T-cell (primary cell): ENCODE measurements at places on chromosomes 3 and 15.

GRCh38 chr3:27914199-27914598, 192.1 kb upstream of the EOMES start:
- H3K27ac ChIP-seq, result no peak overlapping the region
- H3K27me3 ChIP-seq, result no peaks in the 10 kb centered on the region
- no peaks in the 10 kb centered on the region for H3K36me3 ChIP-seq

DNA sequence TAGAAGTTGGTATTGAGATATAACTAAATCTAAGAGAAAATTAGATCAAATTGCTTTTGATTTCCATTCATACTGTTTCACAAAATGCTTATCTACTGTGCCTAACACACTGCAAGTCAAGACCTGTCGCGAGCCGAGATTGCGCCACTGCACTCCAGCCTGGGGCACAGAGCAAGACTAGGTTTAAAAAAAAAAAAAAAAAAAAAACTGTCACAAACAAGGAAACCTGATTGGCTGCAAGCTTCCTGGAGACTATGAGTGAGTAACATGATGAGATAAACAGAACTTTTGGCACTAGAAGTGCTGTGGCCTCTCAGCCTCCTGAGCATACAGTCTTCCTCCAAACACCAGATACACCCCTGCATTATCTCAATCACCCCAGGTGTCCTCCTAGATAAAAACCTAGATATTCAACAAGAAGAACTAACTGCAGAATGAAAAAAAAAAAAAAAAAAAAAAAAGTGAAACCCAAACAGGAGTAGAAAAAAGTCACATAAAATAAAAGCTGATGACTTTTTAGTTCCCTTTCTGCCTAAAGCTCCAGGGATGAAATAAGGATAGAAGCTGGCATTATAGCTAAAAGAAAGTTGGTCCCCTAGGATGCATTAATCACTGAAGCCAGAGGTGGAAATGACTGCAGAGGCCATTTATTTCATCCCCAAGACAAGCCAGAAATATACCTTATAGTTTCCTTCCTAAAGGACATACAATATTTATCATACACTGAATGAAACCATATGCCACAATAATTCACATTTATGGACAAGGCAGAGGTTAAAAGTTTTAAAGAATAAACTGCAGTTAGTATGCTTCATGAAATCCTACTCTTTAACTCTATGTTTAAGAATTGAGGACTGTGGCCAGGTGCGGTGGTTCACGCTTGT, 82.4 kb downstream of the P3H2 start:
- H3K4me3 ChIP-seq, result no peak overlapping the region
- no peaks in the 10 kb centered on the region for H3K4me1 ChIP-seq
- no peak for DNase-seq
- no peaks in the 10 kb centered on the region for H3K36me3 ChIP-seq

DNA sequence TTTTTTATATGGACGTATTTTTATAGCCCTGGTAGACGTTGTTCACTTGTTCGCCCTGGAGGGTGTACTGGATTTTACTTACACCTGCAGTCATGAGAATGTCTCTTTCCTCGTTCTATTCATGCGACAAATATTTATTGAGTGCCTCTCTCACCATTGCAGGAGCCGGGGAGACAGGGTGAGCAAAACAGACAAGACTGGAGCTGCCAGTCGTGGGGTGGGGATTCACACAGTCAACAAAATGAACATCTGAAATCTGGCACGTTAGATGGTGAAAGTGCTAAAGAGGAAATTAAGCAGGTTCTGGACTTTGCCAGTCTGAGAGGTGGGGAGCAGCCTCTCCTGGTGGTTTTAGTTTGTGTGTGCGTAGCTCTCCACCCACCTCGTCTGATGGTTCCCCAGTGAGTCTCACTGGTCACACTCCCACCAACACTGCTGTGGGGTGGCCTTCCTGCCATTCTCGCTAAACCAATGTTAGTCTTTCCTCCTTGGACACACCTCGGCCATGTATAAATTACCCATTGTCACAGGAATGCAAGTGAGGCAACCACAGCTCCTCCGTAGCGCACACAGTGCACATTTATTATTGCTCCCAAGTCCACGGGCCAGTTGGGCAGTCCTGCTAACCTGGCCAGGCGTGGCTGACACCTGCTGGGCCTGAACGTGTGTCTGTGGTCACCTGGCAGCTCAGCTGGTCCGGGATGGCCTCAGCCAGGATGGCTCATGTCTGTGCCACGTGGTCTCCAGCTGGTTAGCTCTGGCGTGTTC, 31.5 kb downstream of the FBLN2 start:
- no peaks in the 10 kb centered on the region for H3K36me3 ChIP-seq
- H3K27ac ChIP-seq, result no peak overlapping the region
- H3K4me3 ChIP-seq, result no peak overlapping the region
- DNase-seq, result no peak

- no peaks in the 10 kb centered on the region for H3K27me3 ChIP-seq
- no peak for DNase-seq
- H3K27ac ChIP-seq, result no peak overlapping the region
- no peaks in the 10 kb centered on the region for H3K4me1 ChIP-seq
- no peak overlapping the region for H3K4me3 ChIP-seq
Measured at GRCh38 chr15:35784745-35785144, 238.8 kb upstream of the DPH6 start.

DNA sequence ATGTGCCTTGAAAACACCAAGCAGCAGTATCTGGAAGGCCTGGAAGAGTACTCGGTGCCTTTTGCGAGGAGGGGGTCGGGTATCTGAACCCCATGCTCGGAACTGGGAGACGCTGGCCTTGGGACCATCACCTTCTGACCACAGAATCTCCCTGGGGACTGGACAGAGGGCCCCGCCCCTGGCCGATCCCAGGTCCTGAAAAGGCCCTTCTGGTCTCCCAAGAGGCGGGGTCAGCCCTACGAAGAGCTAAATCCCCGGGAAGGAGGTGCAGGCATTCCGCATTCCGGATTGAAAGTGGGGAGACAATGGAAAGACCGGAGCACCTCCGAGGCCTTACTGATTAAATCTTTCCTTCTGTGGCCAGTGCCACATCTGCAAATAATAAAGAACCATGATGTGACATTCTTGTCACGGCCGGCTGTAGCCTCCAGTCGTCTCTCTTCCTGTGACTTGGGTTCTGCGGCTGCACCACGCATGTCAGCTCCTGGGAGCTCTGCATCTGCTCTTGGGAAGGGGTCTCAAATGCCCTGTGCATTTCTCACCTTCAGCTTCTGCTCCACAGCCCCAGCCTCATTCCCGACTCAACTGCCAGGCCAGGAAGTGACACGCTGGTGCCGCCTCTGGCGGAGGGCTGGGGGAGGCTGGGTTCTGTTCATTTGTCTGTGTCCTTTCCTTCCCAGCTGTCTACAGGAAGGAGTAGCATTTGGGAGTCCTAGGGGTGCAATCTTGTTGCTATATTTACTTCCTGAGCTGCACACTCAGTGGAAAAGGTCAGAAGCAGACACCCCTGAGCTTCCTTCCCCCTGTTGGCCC, 173.5 kb downstream of the KLF13 start:
- H3K4me3 ChIP-seq, result no peak overlapping the region
- no peaks in the 10 kb centered on the region for H3K4me1 ChIP-seq
- no peaks in the 10 kb centered on the region for H3K27me3 ChIP-seq
- H3K27ac ChIP-seq, result no peak overlapping the region
- H3K36me3 ChIP-seq, result no peaks in the 10 kb centered on the region

DNA sequence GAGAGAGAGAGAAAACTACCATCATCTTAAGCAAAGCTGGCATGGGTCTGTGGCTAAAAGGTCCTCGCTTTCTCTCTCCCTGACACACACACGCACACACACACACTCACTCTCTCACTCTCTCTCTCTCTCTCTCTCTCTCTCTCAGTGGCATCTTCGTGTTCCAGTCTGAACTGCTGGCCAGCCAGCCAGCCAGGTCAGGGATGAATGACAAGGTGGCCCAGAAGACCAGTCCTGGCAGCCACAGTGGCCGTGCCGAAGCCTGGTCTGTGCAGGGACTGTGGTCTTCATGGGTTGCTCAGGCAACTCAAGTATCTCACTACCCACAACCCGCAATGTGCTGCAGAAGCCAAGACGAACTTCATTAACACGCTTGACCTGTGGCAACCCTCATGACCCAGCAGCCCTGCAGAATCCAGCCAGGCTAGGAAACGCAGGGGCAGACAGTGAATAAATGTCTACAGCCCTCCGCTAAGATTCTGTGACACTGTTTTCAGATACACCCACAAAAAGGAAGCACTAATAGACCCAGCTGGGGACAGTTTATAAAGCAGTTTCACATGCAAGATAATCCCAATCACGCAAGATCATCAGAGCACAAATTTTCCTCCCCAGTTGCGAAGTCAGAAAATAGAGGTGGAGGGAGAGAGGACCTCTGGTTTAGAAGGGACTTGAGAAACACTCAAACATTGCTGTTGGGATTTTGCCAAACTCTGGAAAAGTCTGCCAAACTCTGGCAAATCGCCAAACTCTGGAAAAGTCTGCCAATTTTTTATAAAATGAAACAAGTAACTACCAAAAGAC, 66.4 kb downstream of the XXYLT1 start:
- H3K36me3 ChIP-seq, result peaks cover 5% of the 10 kb centered on the region
- DNase-seq, result no peak
- H3K4me1 ChIP-seq, result peaks cover 6% of the 10 kb centered on the region
- H3K27me3 ChIP-seq, result no peaks in the 10 kb centered on the region
- no peak overlapping the region for H3K4me3 ChIP-seq

- H3K36me3 ChIP-seq, result peaks cover 12% of the 10 kb centered on the region
- no peaks in the 10 kb centered on the region for H3K27me3 ChIP-seq
- no peak overlapping the region for H3K4me3 ChIP-seq
Measured at GRCh38 chr3:49329186-49329585, 10.7 kb downstream of the USP4 start.

DNA sequence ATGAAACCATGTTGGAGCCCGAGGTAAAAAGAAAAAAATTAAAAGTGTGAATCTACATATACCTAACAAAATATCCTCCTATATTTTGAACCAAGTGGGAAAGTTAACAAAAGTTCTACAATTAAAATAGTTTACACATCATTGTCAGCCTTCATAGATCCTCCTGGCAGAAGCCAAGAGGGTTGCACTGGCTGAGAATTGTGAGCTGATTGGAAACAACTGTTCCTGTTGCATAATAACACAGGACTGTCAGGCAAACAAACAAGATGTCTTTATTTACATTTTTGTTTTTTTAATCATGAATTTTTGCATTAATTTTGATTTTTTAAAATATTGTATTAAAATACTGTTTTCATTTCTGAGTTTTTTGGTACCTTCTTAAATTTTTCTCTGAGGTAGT, 215.2 kb upstream of the MME start:
- no peak overlapping the region for H3K27ac ChIP-seq
- H3K4me1 ChIP-seq, result no peaks in the 10 kb centered on the region
- no peak for DNase-seq
- H3K36me3 ChIP-seq, result no peaks in the 10 kb centered on the region
- no peaks in the 10 kb centered on the region for H3K27me3 ChIP-seq

- H3K27ac ChIP-seq, result no peak overlapping the region
- H3K4me1 ChIP-seq, result peaks cover 9% of the 10 kb centered on the region
- no peaks in the 10 kb centered on the region for H3K36me3 ChIP-seq
- no peak overlapping the region for H3K4me3 ChIP-seq
- H3K27me3 ChIP-seq, result no peaks in the 10 kb centered on the region
- no peak for DNase-seq
Measured at GRCh38 chr15:67865331-67865730, 25.5 kb upstream of the RNU6-1 start.

GRCh38 chr15:77783636-77784035, 150.9 kb upstream of the LINGO1 start:
- H3K36me3 ChIP-seq, result no peaks in the 10 kb centered on the region
- H3K27ac ChIP-seq, result no peak overlapping the region
- no peak for DNase-seq
- no peaks in the 10 kb centered on the region for H3K4me1 ChIP-seq
- H3K27me3 ChIP-seq, result peaks cover 36% of the 10 kb centered on the region

- peak overlapping the region; percentile 23 for H3K27ac ChIP-seq
- no peak for DNase-seq
- H3K36me3 ChIP-seq, result peaks cover 42% of the 10 kb centered on the region
- H3K4me3 ChIP-seq, result no peak overlapping the region
- H3K27me3 ChIP-seq, result no peaks in the 10 kb centered on the region
Measured at GRCh38 chr3:44442596-44443309, 34.7 kb downstream of the ZNF445 start.

- H3K27ac ChIP-seq, result no peak overlapping the region
- no peaks in the 10 kb centered on the region for H3K36me3 ChIP-seq
- no peak for DNase-seq
- H3K4me1 ChIP-seq, result no peaks in the 10 kb centered on the region
- no peaks in the 10 kb centered on the region for H3K27me3 ChIP-seq
Measured at GRCh38 chr15:66772604-66773128, 70.6 kb downstream of the SMAD6 start.

- H3K27me3 ChIP-seq, result no peaks in the 10 kb centered on the region
- H3K4me3 ChIP-seq, result no peak overlapping the region
- H3K27ac ChIP-seq, result no peak overlapping the region
- no peak for DNase-seq
- no peaks in the 10 kb centered on the region for H3K4me1 ChIP-seq
Measured at GRCh38 chr3:136141891-136142290, 54.2 kb downstream of the MSL2 start.

DNA sequence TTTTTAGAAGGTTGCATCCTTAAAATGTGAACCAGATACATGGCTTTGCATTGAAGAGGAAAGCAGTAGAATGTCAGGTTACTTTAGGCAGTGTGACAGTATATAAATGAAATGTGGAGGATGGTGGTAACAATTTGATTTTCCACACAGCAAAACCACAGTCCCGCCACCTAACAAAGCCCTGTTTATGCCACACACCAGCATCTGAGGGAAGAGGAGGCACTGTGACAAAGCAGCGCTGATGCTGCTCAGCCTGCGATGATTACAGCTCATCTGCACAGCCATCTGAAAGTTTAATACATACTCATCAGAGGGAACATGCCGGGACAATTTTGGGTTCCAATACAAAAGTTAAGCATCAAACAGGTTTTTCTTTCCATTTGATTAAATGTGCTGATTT, 8.9 kb downstream of the RNF7 start:
- H3K27me3 ChIP-seq, result no peaks in the 10 kb centered on the region
- no peak overlapping the region for H3K27ac ChIP-seq
- H3K36me3 ChIP-seq, result no peaks in the 10 kb centered on the region
- DNase-seq, result no peak

DNA sequence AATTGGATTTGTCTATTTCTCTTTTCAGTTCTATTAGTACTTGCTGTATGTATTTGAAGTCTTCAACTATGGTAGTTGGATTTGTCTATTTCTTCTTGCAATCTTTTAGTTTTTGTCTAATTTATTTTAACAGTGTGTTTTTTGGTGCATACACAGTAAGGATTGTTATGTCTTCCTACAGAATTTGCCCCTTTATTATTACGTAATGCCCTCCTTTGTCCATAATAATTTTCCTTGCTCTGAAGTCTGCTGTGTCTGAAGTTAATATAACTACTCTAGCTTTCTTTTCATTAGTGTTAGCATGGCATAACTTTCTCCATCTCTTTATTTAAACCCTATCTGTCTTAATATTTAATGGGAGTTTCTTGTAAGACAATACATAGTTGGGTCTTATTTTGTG, 105.1 kb upstream of the STT3B start:
- no peaks in the 10 kb centered on the region for H3K27me3 ChIP-seq
- no peak overlapping the region for H3K27ac ChIP-seq
- H3K36me3 ChIP-seq, result no peaks in the 10 kb centered on the region
- no peak for DNase-seq
